Stimulated activated CD4-positive, alpha-beta T cell treated with anti-CD3 and anti-CD28 coated beads, Interleukin-4, amount 100 ng/mL, for 48 hours (primary cell): ENCODE measurements at places on chromosomes 4 and X.
A peak's percentile ranks its signal among the peaks of the same experiment; 100 is the strongest.

GRCh38 chrX:47297874-47298273, 65.1 kb downstream of the USP11 start:
- DNase-seq: no peak

DNA sequence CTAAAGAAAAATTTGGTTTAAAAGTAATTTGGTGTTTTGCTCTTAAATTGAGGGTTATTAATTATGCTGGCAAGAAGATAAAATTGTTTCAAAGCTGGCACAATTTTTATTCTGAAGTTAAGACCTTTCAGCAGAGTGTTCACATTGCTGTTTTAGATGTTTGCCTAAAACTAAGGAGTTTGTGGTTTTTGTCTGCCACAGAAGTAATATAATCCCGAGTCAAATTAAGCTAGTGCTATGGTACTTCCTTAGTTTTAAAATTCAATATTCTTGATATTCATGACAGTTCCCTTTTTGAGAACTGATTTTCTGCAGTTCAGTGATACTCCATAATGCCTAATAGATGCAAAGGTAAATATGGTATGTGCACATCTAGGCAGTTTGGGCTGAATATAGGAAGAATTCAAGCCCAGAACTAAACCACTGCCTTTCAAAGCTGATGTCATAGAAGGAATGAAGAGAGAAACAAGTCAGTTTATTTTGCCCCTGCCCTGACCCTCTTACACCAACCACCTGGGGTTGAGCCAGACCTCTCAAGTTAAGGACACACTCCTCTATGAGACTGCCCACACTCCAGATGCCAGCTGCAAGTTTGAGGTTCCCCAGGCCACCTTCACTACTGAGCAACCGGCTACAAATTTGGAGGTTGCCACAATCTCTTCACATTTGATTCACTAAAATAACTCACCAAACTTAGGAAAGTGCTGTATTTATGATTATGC, 32.1 kb upstream of the VEGFC start:
- DNase-seq: no peak

DNA sequence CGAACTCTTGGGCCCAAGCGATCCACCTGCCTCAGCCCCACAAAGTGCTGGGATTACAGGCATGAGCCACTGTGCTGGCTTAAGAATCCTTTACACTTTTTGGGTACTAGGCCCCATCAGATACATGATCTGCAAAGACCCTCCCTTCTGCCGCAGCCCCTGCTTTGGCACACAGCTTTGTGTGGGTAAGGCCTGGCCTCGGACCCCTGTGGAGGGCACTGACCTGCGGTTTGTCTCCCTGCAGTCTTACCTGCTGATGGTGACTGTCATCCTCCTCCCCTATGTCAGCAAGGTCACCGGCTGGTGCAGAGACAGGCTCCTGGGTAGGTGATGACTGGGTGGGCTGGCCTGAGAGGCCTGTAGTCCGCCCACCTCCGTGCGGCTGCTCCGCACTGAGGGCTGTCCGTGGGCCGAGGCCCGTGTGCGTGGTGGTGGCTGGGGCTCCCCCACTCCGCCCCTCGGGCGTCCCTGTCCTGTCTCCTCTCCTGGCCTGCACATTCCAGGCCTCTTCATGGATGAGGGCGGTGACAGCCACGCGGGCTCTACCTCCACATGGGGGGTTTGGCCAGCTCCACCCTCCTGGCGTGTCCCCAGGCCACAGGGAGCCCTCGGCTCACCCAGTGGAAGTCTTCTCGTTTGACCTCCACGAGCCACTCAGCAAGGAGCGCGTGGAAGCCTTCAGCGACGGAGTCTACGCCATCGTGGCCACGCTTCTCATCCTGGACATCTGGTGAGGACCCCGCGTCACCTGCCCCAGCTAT, 18.0 kb downstream of the DGKQ start:
- no peak for DNase-seq

GRCh38 chr4:123976285-123976684, 579.7 kb downstream of the SPRY1 start:
- DNase-seq: no peak

GRCh38 chr4:186560647-186561046, 5.3 kb upstream of the MTNR1A start:
- DNase-seq: no peak

DNA sequence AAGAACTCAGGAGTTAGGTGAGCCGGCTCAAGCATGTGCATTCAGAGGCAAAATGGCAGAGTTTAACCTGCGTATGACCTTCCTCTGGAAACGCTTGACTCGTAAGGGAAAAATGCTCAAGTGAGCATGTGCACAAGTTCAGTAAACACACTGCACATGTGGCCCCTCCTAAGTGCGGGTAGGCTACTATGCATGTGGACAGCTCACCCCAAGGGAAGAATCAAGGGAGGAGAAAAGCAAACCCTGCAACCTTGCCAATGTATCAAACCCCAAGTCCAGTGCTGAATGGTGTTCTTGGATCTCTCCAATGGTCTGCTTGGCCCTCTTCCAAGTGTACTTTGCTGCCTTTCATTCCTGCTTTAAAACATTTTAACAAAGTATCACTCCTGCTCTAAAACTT, 407.1 kb downstream of the ADAM29 start:
- no peak for DNase-seq

DNA sequence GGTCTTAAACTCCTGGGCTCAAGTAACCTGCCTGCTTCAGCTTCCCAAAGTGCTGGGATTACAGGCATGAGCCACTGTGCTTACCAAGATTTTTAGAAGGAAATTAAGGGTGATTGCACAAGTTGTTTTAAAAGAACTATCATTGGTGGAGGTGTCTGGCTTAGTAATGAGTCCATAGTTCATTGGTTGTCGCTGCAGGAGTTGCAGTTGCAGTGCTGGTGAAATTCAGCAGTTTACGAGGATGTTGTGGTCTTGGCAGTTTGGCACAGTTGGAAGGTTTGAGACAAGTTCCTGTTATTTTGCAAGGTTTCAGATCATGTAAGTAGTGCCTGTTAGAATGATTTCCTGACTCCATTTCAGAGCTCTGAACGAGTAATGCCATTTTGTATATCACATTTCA, 48.1 kb downstream of the RAB40AL start:
- DNase-seq: no peak

DNA sequence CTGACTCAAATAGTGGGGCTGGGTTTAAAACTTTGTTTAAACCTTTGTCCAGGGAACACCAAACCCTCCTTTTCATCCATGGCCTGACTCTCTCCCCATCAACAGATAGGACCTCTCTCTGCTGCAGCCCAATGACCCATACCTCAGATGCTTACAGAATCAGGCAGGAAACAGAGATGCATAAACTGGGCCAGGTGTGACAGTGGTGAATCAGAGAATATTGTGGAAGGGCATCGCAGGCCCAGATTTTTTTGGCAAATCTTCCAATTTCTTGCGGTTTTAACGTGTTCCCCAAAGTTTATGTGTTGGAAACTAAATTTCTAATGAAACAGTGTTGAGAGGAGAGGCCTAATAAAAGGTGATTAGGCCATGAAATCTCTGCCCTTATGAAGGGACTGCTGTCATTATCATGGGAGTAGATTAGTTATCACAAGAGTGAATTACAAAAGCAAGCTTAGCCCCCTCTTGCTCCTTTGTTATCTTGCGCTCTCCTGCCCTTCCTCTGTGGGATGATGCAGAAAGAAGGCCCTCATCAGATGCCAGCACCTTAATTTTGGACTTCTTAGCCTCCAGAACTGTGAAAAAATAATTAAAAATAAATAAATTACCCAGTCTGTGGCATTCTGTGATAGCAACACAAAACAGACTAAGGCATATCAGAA, 82.8 kb downstream of the STK32B start:
- no peak for DNase-seq

DNA sequence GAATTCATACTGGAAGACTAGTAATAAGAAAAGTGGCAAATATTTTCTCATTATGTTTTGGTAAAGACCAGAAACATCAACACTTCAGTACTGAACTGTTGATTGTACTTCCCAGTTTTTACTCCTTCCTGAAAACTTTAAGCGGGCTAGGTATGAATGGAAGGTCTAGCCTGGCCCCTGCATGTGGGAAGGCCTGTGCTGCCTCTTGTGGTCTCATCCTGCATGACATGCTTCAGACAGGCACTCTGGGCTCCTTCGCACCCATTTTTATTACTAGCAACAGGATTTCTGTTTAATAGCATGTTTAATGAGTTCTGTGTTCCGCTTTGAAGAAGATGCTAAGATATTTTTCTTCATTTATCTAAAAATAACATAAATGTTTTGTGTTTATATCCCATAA, 279.1 kb downstream of the ANK2 start:
- no peak for DNase-seq

DNA sequence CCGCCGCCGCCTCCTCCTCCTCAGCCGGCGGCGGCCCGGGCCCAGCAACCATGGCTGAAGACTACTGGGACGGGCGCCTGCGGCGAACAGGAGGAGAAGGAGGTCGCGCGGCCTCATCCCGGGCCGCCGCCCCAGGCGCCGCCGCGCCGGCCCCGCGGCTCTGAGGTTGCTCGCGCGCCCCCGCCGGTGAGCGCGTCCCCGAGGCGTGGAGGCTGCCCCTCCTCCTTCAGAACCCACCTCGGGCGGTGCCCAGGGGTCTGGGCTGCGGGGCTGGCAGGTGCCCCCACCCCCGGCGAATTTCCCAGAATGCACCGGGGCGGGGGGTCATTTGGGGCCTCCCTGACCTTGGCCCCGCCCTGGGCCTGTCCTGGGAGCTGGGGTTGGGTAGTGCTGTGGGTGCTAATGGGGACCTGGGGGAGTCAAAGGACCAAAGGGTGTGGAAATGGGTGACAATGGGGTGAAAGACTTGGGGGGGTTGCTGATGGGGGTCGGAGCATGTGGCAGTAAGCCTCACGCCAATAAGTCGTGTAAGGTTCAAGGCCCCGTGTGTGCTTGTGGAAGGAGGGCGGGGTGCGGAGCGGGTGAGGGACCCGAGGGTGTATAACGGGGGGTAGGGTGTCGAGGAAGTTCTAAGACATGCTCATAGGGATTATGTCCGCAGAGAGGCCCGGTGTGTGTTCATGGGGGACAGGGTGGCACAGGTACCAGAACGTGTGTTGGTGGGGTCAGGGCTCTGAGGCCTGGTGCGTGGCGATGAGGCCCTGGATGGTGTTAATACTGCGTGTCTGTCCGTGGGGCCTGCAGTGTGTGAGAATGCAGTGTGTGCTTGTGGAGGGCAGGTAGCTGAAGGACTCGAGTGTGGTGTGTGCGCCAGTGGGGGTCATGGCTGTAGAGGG, 687 bp downstream of the CDK16 start:
- DNase-seq: peak; percentile 38

DNA sequence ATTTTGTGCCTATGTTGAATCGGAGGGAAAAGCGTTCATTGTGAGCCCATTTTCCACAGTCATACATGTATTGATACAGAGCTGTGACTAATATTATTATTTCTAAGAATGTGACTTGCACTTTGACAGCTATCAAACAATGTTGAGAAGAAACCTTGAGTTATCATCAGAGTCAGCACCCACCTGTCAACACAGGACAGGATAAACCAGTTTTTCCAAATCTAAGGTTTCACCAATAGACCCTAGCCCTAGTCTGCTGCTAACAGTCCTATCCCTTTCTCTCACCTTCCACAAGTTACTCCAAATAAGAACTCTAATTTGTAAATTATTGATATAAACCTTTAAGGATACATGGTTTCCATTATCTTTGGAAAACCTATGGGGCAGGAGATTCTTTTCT, 47.7 kb upstream of the DHX15 start:
- DNase-seq: no peak

GRCh38 chrX:31714797-31715196, 643.0 kb upstream of the FTHL17 start:
- DNase-seq: no peak

- DNase-seq: no peak
Observed at GRCh38 chr4:126969360-126970235, 663.2 kb upstream of the INTU start.

- no peak for DNase-seq
Observed at GRCh38 chrX:130771230-130771629, 131.8 kb downstream of the ENOX2 start.

DNA sequence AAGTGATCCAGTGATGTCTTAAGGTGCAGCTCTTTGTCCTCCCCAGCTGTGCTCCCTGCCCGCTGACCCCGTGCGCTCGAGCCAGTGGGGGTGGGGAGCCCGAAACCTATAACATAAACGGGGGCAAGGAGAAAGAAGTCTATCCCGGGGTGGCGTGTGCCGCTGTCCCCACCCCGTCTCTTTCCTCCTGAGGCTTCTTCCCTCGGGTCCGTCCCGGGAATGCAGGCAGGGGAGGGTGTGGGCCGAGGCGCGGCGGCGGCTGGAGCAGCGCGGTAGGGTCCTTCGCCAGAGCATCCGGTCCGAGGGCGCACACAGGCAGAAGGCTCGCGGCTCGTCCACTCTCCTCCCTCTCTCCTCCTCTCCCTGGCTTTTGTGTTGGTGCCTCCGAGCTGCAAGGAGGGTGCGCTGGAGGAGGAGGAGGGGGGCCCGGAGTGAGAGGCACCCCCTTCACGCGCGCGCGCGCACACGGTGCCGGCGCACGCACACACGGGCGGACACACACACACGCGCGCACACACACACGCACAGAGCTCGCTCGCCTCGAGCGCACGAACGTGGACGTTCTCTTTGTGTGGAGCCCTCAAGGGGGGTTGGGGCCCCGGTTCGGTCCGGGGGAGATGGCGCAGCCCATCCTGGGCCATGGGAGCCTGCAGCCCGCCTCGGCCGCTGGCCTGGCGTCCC, at the start of gene RAB33A:
Gene RAB33A, plus strand, starts transcription at position 517 of the 681 bp plus-strand sequence. Its CDS starts 101 bp downstream, at position 618.
- no peak for DNase-seq

DNA sequence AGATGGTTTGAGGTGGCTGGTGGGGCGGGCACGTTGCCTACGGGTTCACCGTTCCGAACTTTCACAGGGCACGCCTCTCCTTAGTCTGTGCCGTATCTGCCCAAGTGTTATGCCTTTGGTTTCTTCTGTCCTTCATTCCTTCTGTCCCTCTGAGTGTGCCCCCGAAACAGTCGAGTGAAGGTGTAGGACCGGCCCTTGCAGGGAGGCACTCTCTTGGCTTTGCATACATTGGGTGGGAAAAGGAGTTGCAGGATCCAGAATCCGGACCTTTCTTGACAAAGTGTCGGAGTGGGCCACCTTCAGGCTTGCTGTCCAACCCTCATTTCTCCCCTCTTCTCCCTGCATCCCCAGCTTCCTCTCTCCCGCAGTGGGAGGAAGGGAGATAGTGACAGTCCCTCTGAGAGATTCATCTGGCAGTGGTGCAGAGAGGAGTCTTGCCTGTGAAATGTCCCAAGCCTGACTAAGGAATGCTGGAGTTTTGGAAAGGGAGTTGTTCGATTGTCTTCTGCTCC, 569 bp downstream of the ARFIP1 start:
- no peak for DNase-seq

GRCh38 chr4:67106861-67107460, 438.3 kb downstream of the CENPC start:
- no peak for DNase-seq

- no peak for DNase-seq
Observed at GRCh38 chrX:23317799-23318724, 16.6 kb upstream of the PTCHD1 start.

GRCh38 chr4:137203601-137204000, 328.7 kb downstream of the PCDH18 start:
- DNase-seq: no peak

DNA sequence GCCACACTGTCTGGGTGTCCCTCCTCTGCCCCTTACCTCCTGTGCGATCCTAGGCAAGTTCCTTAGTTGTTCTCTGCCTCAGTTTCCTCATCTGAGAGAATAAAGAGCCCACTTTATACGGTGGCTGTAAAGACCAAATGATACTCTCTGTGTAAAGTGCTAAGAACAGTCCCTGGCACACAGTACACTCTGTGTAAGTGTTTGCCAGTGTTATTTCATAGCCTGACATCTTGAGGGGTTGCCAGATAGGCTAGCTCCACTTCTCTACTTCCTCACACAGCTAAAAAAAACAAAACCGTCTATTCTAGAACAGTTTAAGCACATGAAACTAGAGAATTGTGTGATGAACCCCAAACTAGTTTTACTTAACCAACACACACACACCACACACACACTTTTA, 17.1 kb downstream of the SPON2 start:
- no peak for DNase-seq

- DNase-seq: no peak
Observed at GRCh38 chr4:83192634-83193033, 78.1 kb upstream of the PLAC8 start.
